ENCODE measurements at places on chromosomes 11 and 22.

DNA sequence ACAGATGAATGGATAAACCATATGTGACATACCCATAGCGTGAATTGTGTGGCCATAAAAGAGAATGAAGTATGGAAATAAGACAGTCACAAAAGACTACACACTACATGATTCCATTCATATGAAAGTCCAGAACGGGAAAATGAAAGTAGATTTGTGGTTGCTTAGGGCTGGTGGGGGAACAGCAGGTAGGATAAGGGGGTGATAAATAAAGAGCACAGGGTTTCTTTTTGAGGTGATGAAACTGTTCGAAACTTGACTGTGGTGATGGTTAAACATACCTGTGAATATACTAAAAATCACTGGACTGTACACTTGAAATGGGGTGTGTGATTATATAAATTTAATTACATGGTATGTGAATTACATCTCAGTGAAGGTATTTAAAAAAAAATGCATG is 16.9 kb downstream of the TMEM123 start:
- no peak for DNase-seq

DNA sequence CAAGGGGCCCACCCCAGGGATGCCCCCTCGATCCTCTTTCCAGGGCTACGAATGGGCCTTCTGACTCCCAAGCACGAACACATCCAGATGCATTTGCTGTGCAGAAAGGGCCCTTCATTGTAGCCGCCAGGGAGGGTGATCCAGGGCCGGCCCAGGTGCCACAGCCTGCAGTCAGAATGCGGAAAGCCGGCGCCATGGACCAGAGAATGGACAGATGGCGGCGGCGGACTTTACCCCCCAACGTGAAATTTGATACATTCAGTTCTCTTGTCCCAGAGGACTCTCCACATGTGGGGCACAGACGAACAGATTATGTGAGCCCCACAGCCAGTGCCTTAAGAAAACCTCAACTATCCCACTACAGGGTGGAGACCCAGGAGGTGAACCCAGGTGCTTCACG is 87.2 kb downstream of the KIAA1671 start:
- DNase-seq, result peak; percentile 25

- no peak for DNase-seq
These were observed 95.4 kb downstream of the TIMP3 start for GRCh38 chr22:32896891-32897290.

GRCh38 chr11:94740083-94741021 is 27.8 kb upstream of the AMOTL1 start:
- DNase-seq, result peak; percentile 55

Data from NCI-H526 treated with DMSO at 0.1 percent for 48 hours (cell line).